ENCODE measurements at places on chromosomes 5 and 9.

GRCh38 chr5:135491552-135492318, 39.6 kb upstream of the TIFAB start:
- DNase-seq, result no peak

DNA sequence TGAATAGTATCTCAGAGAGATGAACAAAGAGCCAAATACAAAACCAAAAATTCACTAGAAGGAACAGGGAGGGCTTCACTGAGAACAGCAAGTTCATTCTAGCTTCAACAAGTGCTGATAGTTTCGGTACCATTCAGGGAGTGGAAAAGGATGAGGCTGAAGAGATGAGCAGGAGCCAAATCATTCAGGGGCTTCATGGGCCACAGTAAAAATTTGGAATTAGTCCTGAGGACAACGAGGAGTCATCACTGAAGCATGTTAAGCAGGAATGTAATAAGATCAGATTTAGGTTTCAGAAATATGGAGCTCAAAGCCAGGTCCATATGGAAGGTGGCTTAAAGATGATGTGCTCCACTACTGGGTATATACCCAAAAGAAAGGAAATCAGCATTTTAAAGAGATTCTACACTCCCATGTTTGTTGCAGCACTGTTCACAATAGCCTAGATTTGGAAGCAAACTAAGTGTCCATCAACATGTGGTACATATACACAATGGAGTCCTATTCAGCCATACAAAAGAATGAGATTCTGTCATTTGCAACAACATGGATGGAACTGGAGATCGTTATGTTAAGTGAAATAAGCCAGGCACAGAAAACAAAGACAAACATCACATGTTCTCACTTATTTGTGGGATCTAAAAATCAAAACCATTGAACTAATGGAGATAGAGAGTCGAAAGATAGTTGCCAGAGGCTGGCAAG, 36.2 kb downstream of the SPOCK1 start:
- no peak for DNase-seq

DNA sequence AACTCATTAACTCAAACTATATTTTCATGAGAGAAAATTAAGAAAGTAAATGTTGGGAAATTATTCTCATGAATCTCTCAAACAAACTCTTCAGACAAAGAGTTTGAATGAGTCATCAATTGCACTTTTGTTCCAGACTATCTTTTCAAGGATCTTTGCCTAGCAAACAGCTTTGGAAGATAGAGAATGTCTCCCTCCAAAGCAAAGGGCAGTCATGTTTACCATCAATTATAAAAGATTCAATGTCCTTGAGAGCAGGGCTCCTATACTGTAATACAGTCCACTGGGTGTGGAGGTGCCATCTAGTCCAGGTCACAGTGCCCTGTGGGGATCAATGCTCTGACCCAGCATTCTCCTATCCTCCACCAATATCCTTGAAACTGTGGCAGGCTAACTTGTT, 1429.3 kb downstream of the EFNA5 start:
- DNase-seq, result no peak

GRCh38 chr5:89397096-89397495, 514.1 kb upstream of the MEF2C start:
- no peak for DNase-seq

- DNase-seq, result no peak
These were observed 58.0 kb upstream of the RETREG1 start for GRCh38 chr5:16674750-16675149.

DNA sequence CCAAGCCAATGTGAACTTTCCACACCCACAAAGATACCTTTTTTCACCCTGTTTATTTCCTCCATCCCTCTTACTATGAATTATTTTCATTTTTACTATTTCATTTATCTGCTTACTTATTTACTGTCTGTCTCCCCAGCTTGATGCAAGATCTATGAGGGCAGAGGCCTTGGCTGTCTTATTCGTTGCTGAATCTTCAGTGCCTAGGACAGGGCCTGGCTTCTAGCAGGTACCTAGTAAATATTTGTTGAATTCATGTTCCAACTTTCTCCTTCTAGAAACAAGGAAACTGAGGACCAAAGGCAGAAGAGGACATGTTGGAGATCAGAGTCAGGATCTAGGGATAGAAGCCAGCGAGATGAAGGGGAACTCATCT, 543 bp upstream of the DNM1 start:
- no peak for DNase-seq

DNA sequence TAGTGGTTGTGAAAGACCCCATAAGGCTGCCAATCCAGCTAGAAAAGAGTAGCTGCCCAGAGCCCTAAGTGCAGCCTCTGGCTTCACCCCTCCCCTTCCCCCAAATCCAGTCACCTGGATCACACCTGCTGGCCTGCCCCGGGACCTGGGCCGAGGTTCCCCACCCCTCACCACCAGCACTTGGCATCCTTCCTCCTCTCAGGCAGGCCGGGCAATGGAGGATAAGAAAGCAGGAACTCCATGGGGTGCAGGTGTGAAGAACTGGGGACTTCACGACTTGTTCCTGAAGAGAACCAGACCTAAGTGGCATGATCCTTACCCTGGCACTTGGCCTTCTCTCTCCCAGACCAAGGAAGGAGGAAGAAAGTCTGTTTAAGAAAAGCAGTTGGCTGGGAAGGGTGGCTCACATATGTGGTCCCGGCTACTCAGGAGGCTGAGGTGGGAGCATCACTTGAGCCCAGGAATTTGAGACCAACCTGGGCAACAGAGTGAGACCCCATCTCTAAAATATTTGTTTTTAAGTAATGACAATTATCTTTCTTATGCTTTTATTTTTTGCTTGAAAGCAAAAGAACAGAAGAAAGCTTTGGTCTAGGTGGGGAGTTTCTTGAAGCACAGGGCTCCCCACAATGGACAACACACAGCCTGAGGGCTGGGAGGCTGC, 131.1 kb downstream of the PAX5 start:
- no peak for DNase-seq

GRCh38 chr5:75620184-75620959, 9.1 kb downstream of the ANKDD1B start:
- no peak for DNase-seq

DNA sequence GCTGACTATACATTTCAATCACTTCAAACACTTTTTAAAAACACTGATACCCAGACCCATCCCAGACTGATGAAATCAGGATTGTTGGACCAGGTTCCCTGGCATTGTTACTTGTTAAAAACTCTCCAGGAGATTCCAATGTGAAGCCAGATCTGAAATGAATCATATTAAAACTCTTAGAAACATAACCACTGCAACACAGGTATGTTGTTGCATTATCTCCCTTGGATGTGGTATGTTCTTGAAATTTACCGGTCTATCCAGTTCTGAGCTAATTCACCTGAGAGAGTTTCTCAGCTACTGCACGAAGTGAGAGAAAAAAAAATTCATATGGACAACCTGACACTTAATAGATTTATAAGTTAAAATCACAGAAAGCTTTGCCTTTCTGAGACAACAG, 21.8 kb downstream of the MEF2C start:
- no peak for DNase-seq

DNA sequence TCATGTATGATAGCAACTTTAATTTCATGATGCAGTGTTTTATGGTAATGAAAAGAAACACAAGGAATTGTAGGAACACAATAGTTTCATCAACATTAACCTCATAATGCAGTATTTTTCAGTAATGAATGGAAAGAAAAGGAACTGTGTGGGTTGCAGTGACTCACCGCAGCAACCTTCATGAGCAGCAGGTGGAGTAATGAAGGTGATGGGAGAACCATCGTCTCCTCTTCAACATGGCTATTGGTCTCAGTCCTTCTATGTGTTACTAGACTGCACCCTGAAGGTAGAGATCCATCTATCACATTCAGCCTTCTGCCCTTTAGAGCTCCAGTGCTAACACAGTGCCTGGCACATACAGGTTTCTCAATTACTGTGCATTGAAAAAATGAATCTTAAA, 58.0 kb downstream of the TMEM215 start:
- no peak for DNase-seq

GRCh38 chr5:137575847-137576246, 76.7 kb upstream of the SPOCK1 start:
- no peak for DNase-seq

GRCh38 chr9:115328228-115328627, 210.3 kb upstream of the TNC start:
- no peak for DNase-seq

- no peak for DNase-seq
These were observed 238.8 kb downstream of the ARHGAP26 start for GRCh38 chr5:143008809-143009521.

DNA sequence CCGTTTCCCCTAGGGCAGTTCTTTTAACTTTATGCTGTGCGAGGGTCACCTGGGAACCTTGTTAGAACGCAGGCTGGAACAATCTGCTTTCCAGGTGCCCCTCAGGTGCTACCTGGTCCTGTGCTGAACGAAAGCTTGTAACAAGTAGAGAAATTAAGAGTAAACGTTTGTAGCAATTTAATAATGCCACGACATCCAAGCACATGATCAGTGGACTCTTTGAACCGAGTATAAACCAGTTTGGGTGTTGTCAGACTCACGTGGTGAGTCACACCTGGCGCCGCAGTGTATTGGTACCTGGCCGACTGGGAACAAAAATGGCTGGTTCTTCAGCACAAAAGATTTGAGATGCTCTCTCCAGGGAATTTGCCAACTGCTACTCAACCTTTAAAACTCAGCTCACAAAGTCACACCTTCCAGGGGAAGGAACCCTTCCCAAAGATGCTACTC, 926 bp upstream of the MYO10 start:
- DNase-seq, result no peak

DNA sequence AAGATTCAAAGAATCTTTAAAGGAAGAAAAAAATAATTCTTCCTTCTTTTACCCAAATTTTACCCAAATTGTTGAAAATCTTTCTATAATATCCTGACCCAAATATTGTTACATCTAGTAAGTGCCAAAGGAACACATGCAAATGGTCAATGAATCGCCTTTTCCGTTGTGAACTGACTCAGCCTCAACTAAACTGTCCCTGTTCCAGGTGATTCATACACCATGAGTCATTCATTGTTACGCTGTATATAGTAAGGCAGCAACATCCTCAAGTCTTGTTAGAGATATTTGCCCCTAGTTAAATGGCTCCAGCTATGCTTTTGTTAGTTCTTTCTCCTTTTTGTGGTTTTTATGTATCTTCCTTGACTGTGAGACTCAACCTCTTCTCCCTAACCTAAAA, 9.7 kb downstream of the PTGER4 start:
- DNase-seq, result no peak

DNA sequence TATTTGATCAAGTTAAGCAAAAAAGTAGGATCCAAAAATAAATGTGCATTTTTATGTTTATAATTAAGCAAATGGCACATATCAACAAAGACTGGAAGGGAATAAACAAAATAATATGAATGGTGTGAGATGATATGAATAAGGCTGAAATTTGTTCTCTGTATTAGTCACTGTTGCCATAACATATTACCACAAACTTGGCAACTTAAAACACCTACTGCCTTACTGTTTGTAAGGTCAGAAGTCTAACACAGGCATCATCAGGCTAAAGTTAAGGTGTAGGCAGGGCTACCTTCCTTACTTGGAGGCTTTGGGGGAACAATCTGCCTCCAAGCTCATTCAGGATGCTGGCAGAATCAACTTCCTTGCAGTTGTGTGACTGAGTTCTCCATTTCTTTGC, 19.3 kb downstream of the PGGT1B start:
- no peak for DNase-seq

DNA sequence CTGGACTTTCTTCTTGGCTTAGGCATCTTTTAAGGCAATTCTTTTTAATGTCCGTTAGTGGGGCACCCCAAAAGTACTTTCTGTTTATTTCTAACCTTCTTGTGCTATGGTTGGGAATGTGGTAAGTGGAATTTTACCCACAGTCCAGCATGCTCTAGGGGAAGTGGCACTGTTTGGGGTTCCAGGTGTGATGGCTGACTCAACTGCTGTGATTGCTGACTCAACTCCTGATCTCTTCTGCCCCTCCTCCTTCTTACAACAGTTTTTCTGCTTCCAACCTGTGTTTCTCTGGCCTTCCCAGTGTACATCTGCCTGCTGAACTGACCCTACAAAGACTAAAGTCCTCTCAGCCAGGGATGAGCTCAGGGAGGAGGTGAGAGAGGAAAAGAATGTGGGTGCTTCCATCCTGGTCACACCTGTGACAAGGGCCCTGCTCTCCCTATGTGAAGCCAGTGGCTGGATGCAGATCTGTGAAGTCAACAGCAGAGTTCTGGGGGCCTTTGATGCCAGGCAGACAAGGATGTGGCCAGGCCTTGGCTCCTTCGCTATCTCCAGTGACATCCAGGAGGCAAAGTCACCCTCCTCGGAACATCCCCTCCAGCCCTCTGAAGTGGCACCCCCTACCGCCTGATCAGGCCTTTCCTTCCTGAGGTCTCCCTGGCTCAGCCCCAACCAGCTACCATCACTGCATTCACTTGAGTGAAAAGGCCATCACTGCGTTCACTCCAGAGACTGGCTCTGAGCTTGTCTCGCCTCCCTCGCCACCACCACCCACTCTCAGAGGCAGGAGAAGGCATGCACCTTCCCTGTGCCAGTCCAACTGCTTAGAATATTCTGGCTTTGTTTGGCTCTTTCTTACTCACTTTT, 72.2 kb downstream of the C5orf15 start:
- DNase-seq, result no peak

DNA sequence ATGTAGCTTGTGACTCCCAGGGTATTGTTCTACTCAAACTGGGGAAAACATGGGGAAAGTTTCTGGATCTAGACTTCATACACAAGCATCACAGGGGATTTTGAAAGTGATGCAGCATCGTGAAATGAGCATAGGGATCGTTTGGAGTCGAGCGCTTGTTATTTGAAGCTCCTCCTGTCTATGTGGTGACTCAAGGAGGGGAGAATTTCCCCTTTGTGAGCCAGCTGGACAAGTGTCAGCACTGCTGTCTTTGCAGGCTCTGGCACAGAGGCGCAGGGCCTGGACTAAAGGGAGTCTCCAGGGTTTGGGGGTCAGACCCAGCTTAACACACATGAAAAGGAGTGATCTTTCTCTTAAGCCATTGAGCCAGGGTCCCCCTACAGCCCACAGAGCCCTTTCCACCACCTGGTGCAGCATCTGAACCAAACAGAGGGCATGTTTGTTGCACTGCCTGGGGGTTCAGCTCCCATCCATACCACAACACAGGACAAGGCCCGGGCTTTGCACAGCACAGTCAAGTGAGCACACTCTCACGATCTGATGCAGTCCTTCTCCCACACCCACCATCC, 51.0 kb downstream of the IRF1 start:
- DNase-seq, result no peak

GRCh38 chr9:105458404-105458803, 10.6 kb downstream of the FSD1L start:
- no peak for DNase-seq

DNA sequence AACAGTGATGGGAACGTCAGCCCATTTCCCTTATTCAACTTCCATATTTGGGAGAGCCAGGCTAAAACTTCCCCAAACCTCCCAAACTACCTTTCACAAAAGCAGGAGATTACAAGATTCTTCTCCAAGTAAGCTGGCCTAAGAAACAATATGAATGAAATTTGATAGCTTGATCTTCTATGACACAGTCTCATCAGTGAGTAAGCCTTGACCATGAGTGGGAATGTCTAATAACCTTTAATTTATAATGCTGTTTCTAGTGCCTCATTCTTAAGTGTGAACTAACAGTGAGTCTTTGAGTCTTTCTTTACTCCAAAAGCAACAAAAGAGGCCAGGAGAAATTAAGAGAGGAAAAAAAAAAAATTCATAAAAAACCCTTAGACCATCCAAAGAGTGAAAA, 1379.9 kb downstream of the EFNA5 start:
- no peak for DNase-seq

Data from left kidney (tissue), 8 donors.